ENCODE measurements at places on chromosomes 7 and 10.

- DNase-seq, result no peak
These were observed 163.2 kb downstream of the SEM1 start for GRCh38 chr7:96546426-96546825.

GRCh38 chr10:63478564-63478963 is 12.8 kb upstream of the JMJD1C start:
- no peak for DNase-seq

DNA sequence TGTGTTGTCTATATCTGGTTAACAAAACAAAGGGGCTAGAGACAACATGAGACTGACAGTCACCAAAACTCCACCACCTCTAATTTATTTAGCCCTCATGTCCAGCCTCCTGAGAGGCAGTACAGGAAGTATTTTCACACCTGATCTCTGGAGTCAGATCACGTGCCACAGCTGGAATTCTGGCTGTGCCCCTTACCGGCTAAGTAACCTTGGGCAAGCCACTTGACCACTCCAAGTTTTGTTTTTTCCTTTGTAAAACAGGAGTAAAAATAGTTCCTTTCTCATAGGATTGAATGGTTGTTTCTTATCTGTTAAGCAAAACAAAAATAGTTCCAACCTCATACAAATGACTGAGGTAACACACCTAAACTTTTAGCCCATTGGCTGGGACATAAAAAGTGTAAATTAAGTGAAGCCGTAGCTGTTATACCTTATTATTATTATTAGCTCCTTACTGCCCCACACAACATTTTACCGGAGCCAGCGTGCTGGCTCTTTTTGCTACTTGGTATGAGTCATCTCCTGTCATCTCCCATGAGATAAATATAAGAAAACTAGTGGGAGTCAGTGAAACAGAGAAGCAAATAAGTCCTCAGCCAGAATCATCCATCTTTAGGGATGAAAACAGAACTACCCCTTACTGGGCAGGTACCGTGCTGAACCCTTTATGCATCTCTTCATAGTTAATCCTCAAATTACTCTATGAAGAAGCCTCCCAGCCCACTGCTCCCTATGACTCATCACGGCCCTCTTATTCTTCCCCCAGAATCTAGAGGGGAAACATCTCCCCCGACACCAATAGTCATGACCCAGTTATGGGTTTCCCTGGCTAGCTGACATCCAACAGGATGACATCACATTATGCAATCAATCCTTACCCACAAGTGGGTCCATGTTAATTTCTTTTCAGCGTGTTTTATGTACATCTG is 44.9 kb downstream of the PPP1R3C start:
- no peak for DNase-seq

DNA sequence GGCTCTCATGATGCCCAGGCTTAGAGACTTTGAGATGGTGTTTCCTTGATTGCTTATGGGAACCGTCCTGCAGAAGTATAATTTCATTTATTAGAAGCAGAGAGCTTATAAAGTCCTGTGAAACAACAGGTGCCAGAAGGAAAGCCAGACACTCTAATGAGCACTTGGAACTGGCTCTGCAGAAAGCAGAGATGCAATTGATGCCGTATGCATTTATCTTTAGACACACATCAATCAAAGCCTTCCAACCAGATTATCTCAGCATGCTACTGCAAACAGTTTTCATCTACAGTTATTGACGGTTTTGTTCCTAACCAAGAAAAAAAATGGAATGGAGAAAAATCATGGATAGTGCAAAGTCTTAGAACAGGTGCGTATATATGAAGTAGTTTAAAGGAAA is 371.7 kb upstream of the PRKCQ start:
- DNase-seq, result no peak

GRCh38 chr10:60914690-60915141 is 29.3 kb downstream of the RHOBTB1 start:
- no peak for DNase-seq

GRCh38 chr10:103736044-103736443 is 119.3 kb downstream of the SH3PXD2A start:
- no peak for DNase-seq

GRCh38 chr10:122290833-122291532 is 19.9 kb downstream of the BTBD16 start:
- DNase-seq, result no peak
